ENCODE measurements at places on chromosomes 3 and 15.

- DNase-seq = no peak
Observed at GRCh38 chr3:194879126-194879877, 193.6 kb downstream of the FAM43A start.

DNA sequence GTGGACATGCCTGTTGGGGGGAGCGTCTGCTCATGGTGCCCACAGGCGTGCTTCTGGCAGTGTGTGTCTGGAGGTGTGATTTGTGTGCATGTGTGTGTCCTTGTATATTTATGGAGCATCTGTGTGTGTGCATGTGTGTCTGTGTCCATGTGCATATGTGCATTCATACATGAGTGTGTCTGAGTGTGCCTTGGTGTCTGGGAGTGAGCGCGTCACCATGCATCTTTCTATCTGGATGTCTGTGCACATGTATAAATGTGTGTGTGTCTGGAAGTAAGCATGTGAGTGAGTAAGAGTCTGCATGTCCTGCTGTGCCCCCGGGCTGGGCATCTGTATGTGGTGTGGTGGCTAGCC lies 58.1 kb upstream of the PRR23E start:
- DNase-seq = no peak

DNA sequence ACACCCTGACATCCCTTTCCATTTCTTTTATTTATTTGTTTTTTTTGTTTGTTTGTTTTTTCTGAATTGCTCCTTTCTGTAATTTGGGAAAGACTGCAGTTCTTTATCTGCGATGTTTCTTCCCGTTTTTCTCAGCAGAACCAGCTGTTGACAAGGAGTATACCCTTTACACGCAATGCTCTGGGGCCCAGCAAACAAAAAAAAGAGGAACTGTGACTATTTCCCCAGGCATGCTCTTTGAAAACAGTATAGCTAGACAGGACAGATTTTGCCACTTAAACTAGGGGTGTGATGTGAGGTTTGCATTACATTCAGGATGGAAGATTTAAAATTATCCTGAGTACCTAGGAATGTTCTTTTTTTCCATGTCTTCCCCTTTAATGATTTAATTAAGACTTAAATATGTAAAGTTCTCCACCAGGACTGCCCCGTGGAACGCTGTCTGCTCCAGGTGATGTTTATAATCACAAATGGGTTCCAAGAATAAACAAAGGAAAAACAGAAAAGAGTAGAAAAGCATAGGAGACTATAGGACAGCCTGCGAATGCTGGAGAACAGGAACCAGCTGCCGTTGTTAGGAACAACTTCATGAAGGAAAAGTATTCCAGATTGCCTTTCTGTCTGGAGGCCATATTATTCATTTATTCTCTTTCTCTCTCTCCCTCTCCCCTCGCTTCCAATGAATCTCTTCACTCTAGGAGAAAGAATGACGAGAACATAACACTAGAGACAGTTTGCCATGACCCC lies 43.3 kb downstream of the TGFBR2 start:
- DNase-seq = no peak

- DNase-seq = no peak
Observed at GRCh38 chr3:141783632-141784031, 20.4 kb downstream of the GRK7 start.

- no peak for DNase-seq
Observed at GRCh38 chr3:150913133-150913922, 8.1 kb upstream of the MINDY4B start.

DNA sequence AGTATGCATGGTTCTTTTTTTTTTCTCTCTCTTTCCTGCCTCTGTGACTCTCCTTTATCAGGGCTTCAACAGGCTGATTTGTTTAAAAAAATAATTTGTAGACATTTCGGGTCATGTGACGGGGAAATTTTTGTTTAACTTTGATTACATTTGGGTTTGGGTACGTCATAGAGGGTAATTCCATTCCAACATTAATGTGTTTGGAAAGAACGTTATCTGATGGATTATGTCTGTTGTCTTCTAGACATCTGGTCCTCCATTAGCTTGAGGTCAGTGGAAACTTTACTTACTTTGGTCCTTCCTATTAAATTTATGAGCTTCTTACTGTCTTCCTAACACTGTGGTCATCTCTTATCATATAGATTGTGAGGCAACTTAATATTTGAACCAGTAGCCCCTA lies 80.9 kb downstream of the STT3B start:
- DNase-seq = no peak

- no peak for DNase-seq
Observed at GRCh38 chr3:174099724-174100123, 702.2 kb downstream of the NLGN1 start.

- DNase-seq = no peak
Observed at GRCh38 chr3:27699067-27699466, 23.1 kb downstream of the EOMES start.

DNA sequence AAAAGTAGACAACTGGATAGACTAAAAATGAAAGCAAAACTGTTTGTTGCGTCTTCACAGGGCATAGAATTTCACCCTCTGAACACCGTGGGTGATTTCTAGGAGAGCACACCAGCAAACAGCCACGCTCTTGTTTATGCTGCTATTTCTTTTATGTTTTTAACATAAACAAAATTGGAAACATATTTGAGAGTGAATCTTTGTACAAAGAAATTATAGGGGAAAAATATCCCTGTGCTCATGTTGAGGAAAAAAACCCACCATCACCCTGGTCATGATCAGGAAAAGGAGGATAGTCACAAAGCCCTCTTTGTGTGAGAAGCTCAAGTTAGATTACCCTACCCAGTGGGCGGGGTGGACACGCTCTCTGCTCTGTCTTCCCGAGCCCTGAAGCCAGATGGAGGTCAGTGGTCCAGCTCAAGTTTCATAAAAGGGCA lies 313.3 kb downstream of the SATB1 start:
- no peak for DNase-seq

DNA sequence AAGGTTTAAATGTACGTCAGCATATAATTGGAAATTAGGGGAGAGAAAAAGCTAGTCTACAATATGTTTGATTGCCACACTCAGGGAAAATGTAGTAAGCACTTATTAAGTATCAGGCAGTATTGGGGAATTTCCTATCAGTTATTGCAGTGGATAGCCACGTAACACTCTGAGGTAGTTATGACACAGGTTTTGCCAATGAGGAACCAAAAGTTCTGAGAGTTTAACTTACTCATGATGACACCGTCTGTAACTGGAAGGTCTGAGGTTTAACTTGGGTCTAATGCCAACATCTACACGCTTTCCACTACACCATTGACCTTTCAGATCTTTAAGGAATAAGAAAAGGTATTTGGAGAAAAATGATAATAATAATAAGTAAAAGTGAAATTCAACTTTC lies 89.5 kb downstream of the ZMAT3 start:
- DNase-seq = no peak

DNA sequence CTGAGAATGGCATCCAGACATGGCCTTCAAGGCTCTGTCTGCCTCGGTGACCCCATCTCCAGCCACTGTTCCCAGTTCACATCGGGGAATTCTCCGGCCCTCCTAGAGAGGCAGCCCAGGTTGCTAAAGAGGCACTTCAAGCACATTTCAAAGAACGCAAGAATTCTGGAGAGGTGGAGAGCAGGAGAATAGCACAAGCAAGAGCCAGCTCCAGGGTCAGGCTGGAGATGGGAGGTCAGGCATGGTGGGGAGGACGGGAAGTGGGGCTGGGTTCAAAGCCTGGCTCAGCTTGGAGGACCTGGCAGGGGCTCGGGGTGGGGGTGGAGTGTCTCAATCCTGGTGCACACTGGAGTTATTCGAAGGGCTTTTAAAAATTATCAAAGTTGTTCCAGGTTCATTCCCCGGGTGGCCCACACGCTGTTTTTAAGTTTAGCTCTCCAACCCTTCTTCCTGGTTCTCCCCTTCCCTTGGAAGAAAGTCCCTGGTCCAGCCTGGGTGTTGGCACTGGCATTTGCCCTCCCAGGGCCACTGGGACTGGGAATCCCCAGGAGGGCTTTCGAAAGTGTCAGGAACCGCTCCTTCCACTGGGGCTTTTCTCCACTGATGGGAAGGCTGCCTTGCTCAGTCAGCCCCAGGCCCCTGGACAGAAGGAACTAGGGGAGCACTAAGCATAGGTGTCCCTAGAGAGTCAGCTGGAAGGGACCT lies 35.8 kb downstream of the ZNF710 start:
- DNase-seq = no peak

DNA sequence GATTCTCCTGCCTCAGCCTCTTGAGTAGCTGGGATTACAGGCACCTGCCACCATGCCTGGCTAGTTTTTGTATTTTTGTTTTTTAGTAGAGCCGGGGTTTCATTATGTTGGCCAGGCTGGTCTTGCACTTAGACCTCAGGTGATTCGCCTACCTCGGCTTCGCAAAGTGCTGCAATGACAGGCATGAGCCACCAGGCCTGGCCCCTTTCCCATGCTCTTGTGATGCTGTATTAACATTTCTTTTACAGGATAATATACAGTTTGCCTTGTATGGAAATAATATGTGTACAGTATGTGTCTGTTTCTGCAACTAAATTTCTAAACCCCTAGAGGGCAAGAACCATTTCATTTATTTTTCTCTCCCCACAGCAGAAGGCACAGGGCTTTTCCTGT lies 37.8 kb downstream of the SCG5 start:
- DNase-seq = no peak

DNA sequence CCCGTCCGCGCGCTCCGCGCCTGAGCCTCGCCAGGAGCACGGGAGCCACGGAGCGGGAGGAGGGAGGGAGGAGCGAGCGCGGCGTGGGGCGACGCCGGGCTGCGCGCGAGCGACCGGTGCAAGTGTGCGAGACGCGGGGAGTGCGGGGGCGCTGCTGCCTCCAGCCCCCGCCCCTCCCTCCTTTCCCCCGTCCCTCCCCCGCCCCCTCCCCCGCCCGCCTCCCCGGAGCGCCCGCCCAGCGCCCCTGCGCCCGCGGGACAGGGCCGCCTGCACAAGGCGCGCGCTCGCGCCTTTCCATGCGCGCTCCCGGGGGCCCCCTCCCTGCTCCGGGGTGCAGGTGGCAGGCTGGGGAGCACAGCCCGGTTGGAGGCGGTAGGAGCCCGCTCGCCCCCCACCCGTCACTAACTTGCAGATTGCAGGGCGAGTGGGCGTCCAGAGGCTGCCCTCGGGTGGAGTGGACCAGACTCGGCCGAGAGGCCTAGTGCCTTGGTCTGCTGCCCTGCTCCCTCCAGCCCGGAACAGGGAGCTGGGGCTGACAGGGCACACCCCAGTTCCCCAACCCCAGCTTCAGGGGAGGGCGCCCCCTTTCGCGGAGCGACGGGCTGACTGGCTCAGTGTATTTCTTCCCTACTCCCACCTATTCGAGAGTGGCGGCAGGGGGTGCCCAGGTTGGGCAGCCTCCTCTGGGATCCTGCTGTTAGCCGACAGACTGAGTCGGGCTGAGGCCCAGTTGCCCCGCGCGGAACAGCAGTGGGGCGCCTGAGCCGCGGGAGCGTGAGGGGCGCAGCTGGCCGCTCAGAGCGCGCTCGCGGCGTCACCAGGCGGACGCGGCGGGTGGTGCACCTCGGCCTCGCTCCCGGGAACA lies at the start of gene WNT7A:
WNT7A (minus strand) TSS at position 126 of the 865 bp plus-strand sequence. CDS start 255 bp downstream, outside the sequence.
- DNase-seq = no peak

- no peak for DNase-seq
Observed at GRCh38 chr15:47412802-47413201, 304.5 kb upstream of the SEMA6D start.

DNA sequence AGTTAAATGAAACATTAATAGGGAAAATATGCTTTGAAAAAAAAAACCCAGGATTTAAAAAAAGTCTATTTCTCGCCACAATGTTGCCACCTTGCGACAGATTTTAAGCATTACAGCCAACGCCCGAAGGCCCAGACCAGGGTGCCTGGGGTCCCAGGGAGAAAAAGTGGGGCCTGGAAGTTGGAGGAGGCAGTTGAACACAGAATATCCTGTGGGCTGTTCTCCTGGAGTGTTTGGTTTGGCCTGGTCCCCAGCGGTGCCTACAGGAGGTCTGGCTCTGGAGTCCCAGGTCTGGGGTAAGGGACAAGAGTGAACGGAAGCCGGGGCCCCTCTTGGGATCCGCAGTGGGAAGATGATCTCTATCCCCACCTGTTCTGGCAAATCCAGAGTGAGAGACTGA lies 3.4 kb downstream of the RNU6-1 start:
- no peak for DNase-seq

DNA sequence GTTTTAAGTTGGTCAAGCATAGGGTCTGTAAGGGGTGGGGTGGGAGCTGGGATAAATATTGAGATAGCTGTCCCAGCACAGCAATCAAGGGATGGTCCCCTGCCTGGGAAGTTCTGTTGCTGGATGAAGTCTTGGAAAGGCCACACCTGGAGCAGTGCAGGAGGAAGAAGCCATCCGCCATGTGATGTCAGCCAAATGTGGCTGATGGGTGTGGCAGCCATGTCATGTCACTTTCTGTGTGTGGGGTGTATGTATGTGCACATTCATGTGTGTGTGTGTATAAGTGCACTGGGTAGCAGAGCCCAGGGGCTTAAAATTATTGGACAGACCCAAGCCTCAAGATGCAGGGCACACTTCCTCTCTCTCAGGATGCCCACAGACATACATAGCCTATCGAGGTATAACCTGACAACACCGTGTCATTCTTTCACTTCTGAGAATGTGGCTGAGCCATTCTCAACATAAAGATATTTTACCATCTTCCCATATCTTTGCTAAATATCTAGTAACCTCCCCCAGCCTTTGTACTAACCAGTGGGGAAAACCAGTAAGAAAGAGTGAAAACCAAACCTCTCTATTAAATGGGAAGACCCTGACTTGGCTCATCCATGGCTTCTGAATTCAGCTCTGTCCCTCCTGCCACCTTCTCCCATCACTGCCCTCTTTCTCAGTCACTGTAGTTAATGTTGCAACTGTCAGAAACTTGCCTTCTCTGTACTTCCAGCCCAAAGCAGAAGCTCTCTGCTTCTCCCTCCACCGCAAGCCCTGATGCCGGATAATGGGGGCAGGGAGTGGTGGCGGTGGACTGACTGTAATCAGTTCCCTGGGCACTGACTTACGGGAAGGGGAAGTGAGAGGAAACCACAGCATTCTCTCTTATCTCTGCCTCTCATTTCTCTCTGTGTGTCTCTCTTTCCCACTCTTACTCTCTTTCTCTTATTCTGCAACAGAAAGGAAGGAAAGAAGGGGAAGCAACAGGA lies 11.2 kb downstream of the TNFSF10 start:
- DNase-seq = no peak

GRCh38 chr3:76177610-76178009 lies 392.3 kb upstream of the ZNF717 start:
- no peak for DNase-seq

GRCh38 chr3:22959593-22959992 lies 243.5 kb upstream of the UBE2E2 start:
- no peak for DNase-seq

- DNase-seq = no peak
Observed at GRCh38 chr3:48243886-48244285, 3.0 kb downstream of the ZNF589 start.

DNA sequence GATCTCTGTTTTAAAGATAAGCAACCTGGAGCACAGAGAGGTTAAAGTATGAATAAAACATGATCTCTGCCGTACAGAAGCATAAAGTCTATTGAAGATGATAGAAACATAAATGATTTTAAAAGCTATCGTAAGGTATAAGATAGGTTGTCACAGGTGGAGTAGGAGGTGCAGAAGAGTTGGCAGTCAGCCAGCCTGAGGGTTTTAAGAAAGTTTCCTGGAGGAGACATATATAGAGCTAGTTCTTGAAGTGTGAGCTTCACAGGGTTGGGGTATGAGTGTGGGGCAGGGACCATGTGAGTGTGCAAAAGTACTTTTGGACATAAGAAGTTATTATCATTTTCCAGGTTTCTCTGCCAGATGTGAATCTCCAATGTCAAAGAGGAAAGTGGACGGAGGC lies 3.9 kb upstream of the FGF12 start:
- DNase-seq = no peak

- DNase-seq = no peak
Observed at GRCh38 chr3:10206166-10206511, 41.4 kb downstream of the IRAK2 start.

Measured in RCC 7860 (cell line).